ENCODE measurements at places on chromosomes 12 and 14. TPM values are rescaled to one million over a fixed set of nuclear protein-coding genes. Genes with fewer than 3 reads are reported as not detected.

DNA sequence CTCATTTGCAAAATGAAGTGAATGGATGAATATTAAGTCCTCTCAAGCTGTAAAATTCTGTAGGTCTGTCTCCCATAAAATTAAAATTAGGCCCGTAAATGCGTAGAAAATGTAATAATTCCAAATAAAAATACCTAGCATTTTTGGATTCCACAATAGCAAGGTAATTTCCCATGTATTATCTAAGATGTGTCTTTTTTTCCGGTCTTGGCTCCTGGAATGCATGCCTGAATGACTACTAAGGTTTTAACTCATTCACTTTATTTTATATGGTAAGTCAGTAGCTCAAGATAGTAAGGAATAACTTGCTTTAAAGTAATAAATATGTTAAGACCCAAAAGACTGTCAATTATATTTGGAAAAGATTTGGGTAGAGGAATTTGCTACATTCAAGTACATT lies 11.1 kb downstream of the TXNRD1 start:
- DNase-seq: peak; percentile 76

DNA sequence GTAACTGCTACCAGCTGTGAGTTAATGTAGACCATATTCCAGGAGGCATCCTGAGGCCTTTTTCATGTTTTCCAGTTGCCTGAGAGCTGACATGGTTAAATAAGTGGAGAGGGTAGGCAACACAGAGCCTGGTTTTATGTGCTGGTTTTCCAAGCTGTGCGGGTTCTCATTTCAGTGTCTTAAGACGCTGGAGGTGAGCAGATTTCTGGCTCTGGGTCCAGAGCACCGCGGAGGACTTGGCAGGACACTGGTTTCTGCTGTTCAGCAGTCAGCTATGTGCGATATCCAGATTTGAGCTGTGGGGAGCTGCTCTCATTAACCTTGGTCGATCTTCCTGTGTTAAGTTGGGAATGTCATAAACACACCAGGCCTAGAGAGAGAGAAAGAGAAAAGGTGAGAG lies 680.8 kb downstream of the BCL11B start:
- DNase-seq: no peak

- no peak for DNase-seq
These were observed 157.4 kb upstream of the C14orf180 start for GRCh38 chr14:104421892-104422828.

- peak; percentile 37 for DNase-seq
These were observed 22.4 kb upstream of the GPR33 start for GRCh38 chr14:31510222-31510621.

BEST3 gene
- total RNA-seq: not detected

DNA sequence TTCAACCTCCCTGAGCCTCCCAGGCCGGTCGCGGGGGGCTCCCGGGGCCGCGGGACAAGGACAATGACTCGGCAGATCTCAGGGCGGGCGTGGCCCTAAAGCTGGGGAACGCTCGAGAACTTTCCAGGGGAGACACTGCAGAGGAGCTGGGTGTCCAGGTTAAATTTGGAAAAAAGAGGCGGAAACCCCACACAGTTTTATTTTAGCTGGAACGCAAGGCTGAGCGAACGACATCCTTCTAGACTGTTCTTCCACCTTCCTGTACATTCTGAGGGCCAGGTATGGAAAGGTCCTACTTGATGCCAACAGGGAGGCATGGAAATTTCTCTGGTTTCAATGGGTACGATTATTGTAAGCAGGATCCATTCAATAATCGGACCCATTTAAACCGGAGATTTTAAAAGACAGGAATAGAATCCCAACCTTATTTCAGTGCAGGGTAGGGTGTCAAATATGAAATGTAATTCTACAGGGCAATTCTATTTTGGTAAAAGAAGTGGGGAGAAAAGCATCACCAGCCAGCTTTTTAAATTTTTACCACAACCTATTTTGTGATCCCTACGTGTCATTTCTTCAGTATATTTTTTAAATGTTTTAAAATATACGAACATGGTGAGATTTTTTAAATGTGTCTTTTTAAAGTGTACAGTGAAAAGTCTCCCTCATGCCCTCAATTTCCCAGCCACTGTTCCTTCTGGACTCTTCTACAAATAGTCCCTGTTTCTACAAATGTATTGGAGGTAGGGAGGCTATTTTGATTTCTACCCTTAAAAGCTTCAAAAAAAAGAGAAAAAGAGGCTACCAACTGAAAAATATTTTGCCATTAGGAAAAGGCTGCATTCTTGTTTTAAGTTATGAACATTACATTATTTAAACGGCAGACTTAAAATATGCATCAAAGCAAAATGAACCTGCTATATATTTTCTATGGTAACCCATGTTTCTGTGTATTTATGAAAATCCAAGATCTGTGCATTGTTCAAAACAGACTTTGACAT lies 1.1 kb upstream of the UBC start:
- DNase-seq: peak; percentile 53

- no peak for DNase-seq
These were observed 24.7 kb downstream of the HNRNPC start for GRCh38 chr14:21244544-21244943.
